ENCODE measurements at places on chromosomes 3 and 15. TPM values are rescaled to one million over a fixed set of nuclear protein-coding genes. Genes with fewer than 3 reads are reported as not detected.
A peak's percentile ranks its signal among the peaks of the same experiment; 100 is the strongest.

DNA sequence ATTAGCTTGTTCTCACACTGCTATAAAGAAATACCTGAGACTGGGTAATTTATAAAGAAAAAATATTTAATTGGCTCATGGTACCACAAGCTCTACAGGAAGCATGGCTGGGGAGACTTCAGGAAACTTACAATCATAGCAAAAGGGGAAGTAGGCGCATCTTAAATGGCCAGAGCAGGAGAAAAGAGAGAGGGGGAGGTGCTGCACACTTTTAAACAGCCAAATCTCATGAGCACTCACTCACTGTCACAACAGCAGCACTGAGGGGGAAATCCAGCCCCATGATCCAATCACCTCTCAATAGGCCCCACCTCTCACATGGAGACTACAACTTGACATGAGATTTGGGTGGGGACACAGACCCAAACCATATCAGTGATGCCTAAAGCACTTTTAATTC, 82.5 kb downstream of the DCLK3 start:
- ATAC-seq: no peak

DNA sequence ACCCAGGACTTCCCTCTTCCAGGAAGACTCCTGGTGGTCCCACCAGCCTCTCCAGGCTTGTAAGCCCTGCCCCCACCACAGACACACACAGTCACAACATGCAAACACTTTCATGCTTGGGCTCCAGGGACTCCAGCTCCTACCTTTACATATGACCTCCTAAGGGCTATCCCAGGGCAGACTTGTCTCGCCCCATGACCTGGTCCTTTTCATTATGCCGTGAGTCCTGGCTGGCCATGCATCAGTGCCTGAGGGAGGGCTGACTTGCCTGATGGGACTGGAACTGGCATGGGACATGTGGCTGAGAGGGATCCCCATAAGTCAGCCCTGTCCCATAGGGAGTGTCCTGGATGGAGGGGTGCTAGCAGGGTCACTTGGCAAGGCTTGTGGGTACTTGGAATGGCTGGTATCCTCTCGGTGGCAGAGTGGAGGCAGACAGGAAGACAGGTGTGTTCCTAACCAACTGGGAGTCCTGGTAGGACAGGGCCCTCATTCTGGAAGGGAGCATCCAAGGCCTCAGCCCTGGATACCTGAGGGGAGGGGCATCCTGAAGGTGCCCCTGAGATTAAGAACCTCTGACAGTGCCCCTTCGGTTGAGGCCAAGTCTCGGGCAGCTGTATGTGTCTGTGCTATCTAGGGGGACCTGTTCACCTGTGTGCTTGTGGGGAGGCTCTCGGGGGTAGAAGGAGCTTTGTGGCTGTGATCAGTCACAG, 540 bp upstream of the HHATL start:
- ATAC-seq: no peak

DNA sequence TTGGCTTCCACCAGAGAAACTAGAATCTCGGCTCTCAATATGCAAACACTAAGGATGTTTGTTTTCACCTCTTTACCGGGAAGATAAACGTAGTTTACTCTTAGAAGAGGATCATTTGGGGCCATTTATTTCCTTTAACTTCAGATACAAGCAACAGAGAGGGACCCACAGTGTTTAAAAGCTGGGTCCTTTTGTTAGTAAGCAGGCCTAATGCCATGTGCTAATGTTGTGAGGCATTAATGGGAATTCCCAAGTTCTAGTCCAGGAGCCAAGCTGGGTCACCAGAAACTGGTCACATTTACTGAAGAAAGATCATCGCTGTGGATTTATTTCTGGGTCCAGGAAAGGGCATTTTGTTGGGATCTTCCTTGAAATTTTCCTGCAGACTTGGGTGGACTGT, 78.1 kb upstream of the ADAMTS9 start:
- ATAC-seq: no peak

The C3orf18 gene
- 0.68 TPM for total RNA-seq

The LDHAL6B gene
- total RNA-seq: not detected

DNA sequence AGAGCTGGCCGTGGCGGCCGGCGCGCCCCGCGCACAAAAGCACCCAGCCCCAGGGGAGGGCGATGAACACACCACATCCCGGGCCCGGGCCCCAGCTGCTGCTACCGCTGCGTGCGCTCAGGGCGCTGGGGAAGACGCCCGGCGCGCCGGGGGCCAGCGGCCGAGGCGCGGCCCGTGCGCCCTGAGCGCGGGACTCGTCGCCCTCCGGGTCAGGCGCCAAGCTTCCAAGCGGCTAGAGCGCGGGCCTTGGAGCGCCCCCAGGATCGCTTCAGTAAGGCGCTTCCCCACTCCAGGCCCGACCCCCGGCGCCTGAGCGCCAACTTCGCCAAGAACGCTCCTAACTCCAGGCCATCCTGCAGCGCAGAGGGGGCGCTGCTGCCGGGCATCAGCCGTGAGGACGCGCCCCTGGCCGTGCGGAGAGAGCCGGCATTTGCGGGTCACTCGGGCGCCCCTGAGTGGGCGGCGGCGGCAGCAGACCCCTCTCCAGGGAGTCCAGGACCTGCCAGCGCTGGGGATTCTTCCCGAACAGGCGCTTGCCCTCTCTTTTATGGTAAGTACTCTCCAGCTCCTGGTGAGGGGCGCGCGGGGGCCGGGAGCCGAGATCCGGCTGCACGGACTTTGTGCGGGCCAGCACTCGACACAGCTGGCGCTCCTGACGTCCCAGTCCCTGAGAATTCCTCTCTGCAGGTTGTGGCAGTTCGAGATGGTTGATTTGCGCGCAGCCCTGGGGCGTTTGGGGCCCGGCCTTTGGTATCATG, 475 bp downstream of the SPSB4 start:
- no peak for ATAC-seq

DNA sequence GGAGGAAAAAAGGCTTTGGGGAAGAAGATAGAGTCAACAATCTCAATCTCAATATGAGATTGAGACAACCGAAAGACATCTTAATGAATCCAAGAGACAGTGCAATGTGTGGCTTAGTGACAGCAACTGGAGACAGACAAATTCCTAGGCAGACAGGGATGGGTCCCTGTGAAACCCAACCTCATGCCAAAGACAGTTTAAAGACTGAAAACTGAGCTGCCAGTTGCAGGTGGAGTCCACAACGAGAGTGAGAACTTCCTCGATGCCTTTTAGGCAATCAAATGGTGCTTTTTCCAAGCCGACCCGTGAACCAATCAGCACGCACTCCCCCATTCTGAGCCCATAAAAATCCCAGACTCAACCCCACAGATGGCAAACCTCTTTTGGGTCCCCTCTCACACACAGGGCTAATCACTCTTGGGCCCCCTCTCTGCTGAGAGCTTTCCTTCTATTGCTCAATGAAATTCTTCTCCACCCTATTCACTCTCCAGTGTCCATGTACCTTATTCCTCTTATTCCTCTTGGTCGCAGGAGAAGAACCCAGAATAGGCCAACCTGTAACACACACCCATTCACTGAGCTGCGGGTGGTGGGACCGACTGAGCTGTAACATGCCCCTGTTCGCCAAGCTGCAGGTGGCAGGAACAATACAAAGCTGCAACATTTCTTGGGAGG, 34.8 kb downstream of the ZMAT3 start:
- no peak for ATAC-seq

GRCh38 chr15:41487802-41488201, 5.9 kb upstream of the ITPKA start:
- ATAC-seq: peak; percentile 14

The LAMB2 gene
- 69.7 TPM for total RNA-seq

The EFHB gene
- total RNA-seq: not detected

GRCh38 chr3:43071313-43071893, 34.5 kb downstream of the POMGNT2 start:
- ATAC-seq: no peak

DNA sequence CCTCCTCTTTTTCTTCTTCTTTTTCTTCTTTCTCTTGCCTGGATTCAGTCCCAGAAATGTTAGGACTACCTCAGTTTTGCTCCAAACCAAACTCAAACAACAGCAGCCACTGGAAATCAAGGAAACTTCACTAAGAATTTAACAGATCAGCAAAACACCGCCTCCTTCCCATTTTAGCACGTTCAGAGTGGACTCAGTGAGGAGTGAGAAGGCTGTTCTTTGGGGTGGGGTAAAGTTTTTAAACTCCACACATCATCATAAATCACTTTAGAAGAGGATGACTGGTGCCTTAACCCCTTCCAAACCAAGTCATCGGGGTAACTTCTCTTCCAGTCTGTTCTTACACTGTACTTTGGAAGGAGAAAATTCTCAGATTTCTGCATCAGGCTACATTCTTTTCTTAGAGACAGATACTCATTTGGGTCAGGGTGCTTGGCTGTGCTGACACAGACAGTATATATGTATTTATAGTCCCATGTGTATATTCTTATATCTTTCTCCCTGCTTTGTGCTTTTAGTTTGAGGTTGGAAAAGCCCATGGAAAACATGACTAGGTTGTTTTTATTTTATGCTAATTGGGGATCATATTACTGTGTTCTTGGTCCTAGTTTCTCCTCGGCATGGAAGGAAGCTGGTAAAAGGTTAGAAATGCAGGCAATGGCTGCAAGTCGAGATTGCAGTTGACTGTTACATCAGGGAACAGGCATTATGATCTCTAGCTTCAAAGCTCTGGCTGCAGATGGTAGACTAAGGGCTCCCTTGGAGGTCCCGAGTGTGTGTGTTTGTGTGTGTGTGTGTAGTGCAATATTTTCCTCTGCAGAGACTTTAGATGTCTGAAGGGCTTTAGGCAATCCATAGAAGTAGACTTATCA, at the start of gene CCDC80:
Gene CCDC80 (minus strand): TSS at position 214 of the 872 bp plus-strand sequence. CDS start 1,238 bp downstream, outside the sequence.
- peak; percentile 65 for ATAC-seq

DNA sequence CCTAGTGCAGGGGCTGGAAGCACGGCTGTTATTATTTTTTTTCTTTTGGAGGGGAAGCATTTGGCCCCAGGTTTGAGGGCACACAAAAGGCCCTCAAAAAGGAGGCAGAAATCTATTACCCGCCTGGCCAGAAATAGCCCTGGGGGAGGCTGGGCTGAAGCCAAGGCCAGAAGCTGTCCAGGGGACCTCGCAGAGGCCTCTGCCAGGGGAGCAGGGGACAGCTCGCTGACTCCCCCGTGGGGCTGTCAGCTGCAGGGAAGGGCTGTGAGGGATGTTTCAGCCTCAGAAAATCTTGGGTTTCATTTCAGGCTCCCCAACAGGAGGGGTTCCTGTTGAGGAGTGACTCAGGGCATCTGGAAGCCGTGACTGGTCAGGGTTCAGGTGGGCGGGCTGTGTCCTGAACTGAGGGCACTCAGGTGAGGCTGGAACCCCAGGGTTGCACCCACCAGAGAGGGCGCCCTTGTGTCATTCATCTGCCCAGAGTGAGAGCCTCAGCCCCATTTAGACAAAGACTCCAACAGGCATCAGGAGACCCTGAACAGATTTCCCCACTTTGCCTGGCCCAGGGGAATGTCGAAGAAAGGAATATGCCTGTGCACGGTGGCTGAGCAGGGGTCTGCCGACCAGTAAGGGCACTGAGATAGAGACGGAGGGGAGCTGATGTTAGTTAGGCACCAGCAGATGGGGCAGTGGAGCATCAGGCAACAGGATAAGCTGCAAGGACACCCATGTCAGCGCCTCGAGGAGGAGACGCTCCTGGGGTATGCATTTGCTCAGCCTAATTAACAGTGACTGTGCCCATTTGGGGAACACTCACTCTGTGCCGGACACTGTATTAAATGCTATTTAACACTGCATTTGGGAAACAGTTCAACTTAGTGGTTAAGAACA, 43.5 kb upstream of the SLC6A11 start:
- ATAC-seq: peak; percentile 70

- ATAC-seq: no peak
These were observed 8.2 kb upstream of the ZNF660 start for GRCh38 chr3:44576613-44577012.

DNA sequence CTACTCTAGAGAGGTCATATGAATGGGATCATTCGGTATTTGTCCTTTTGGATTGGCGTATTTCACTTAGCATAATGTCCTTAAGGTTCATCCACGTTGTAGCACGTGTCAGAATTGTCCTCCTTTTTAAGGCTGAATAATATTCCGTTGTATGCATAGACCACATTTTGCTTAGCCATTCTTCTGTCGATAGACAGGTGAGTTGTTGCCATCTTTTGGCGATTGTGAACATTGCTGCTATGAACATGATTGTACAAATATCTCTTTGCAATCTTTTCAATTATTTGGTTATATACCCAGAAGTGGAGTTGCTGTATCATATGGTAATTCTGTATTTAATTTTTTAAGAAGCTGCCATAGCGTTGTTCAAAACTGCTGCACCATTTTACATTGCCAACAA, 52.4 kb upstream of the GOLGA8J start:
- no peak for ATAC-seq

Data from esophagus mucosa (tissue), 1 donor.